ENCODE measurements at places on chromosomes 2 and 18.

- no peak for DNase-seq
Measured at GRCh38 chr18:56559044-56559443, 79.3 kb downstream of the TXNL1 start.

DNA sequence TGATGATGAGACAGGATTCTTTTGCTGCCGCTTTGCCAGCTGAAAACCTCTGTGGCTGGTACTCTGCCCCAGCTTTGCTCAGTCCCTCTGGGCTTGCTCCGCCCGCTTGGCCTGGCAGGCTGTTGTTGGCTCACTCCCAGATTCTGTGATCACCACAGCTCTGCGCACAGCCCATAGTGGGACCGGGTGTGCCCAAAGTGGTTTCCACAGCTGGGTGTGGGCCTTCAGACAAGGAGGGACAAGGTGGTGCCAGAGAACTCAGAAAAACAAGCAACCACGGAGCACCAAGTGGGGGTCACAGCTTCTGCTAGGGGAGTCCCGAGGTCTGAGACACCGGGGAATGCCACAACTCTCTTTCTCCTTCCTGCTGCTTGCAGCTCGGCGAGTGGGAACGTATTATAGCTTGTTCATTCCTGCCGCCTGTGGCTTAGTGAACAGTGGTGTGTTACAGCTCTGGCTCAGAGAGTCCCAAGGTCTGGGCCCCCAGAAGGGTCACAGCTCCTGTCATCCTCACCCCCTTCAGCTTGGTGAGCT, 9.2 kb upstream of the KYNU start:
- DNase-seq, result no peak

DNA sequence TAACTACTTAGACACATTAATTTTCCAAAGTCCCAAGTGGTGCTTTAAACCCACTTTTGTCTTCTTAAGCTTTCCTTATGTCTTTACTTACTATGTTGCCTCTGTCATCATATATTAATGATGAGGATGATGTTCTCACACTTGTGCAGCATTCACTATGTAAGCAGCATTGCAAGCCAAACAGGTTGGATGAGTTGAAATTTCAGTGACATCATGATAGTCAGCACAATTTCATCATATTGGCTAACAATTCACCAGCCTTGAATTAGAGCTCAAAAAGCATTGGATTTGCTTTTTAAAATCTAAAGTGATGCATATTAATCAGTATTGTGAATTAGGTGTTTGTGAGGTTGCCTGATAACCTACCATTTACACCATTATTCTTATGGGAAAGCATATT, 7.7 kb downstream of the APLF start:
- DNase-seq, result no peak

DNA sequence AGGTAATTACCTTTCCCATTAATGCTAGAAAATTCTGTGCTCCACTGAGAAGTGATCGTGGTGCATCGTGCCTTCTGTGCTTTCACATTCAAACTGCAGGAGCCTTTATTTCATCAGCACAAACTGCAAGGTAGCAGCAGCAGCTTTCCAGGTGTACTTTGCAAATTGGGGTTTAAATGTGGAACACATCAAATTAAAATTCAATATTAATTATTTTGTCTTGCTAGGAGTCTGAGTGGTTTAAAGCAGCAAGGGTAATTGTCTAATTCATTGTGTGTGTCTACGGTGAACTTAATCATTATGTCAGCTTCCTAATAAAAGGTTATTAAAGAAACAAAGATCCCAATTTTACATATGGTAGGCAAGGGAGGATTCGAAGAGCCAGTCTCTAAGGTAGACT, 180.8 kb upstream of the ATP5MC3 start:
- no peak for DNase-seq

DNA sequence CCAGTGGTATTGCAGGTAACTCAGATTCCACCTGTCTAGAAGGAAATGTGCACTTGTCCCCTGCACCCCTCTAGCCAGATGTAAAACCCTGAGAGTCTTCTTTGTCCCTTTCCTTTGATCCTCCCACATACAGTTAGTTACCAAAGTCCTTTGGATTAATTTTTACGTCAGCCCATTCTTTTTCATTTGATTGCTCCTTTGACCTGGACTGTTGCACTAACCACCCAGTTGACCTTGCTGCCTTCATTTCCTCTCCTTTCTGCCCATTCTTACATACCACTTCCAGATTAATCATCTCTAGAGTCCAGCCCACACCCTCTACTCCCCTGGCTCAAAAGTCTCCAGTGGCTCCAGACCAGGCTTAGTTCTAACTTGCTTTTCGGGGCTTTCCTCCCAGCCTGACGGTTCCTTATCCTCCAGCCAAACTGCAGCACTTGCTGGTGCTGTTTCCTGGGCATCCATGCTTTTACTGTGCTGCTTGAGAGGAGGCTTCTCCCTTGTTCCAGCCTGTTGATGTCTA, 99.3 kb downstream of the SPTBN1 start:
- no peak for DNase-seq

- no peak for DNase-seq
Measured at GRCh38 chr2:24123922-24124580, 782 bp downstream of the FAM228B start.

DNA sequence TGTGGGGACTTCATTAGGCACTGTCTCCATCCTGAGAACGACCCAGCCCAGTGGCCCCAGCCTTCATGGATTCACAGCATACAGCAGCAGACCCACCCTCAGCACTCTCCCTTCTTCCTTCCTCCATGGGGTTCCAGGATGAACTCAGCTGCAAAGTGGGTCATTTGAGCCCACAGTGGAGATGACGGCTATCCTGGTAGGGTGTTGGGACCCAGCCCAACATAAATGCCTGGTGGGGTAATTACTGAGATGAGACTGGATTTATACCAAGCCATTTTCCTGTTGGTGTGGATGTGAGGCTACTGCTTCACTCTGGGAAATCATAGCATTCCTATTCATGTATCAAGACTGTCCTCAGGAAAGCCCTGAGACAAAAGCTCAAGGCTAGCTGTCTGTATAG, 536.7 kb upstream of the TNP1 start:
- DNase-seq, result no peak

DNA sequence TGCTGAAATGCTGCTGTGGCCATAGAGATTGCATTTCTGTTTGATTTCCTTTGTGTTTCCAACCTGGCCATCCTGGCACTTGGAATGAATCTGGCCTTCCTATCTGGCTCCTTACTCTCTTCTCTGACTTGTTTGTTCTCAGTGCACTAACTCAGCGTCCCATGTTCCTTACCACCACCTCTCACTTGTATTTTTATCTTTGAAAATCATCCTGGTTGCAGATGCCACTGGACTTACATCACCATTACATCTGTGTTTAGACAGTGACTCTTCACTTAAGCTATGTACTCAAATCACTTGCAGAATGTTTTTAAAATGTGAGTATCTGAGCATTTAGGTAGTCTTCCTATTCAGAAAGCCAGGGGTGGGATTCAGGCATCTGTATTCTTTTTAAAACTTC, 239.5 kb downstream of the WDR7 start:
- peak; percentile 73 for DNase-seq

DNA sequence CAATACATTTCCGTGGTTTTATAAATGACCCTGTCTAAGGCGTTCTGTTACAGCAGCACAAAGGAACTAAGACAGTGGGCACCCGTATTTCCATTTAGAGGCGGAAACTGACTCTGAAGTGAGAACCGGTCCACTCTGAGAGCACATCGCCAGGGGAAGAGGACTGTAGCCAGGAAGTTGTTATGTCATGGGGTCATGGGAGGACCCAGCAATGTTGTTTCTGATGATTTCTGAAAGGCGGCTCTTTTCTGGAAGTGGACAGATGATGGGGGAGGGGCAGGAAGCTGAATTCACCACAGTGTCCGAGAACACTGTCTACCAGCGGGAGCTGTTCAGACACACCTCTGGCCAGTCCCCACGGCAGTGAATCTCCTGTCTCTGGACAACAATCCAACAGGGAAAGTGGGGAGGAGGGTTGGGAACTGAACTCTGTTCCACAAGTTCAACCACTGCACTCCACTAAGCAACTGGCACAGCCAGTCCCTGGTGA, 2.1 kb upstream of the LRRFIP1 start:
- DNase-seq, result no peak

GRCh38 chr2:240998995-240999791, 775 bp downstream of the SNED1 start:
- no peak for DNase-seq

DNA sequence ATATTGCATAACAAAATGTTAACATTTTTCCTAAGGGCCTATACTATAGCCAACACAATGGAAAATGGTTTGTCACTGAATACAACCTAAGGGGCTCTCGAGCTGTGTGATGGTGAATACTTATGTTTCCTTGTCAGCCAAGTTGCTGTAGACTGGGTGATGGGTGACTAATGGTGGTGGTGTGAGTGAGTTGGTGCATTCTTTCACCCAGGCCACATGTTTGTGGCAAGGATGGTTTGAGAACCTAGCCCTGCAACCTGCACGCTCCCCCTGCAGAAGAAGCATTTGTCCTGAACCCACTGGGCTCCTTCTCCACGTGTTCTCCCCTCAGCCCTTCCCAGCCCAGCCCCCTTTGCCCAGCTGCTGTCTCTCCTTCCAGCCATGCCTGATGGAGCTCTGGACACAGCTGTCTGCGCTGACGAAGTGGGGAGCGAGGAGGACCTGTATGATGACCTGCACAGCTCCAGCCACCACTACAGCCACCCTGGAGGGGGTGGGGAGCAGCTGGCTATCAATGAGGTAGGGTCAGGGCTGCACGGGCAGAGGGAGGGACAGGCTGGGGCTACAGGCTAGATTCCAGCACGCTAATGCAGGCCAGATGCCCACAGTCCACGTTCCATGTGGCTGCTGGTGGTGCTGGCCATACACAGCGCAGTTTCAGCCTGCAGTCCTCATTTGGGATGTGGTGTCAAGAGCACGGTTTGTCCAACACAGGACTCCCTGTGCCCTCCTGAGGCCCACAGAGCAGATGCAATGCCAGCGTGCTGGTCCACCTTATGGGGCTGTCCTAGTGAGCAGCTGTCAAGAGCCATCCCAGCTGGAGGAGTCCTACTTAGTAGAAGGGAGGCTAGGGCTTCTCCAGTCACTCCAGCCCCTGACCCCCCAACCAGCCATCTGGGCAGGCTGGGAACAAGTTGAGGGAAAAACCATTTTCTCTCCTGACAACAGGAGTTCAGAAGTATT, 65.4 kb downstream of the FAM168B start:
- no peak for DNase-seq

- no peak for DNase-seq
Measured at GRCh38 chr2:11533278-11534070, at the start of gene GREB1. GREB1 (plus strand) TSS chr2:11534045; CDS start chr2:11556615, 22,570 bp downstream.

DNA sequence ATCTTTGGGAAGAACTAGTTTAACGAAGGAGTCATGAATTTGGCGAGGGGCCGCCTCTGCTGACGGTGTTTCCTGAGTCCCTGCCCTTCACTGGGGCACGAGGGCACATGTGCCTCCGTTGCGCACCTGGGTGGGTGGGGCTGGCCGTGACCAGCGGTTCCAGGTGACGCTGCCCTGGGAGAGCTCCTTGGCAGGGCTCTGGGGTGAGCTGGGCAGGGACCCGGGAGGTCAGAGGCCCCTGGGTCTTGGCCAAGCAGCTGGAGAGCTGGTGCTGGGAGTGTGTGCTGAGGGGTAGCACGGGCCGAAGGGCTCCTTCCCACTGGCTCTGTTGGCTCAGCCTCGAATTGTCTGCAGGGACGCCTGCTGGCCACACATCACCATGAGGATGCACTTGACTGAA, 104.6 kb downstream of the RTP5 start:
- no peak for DNase-seq

DNA sequence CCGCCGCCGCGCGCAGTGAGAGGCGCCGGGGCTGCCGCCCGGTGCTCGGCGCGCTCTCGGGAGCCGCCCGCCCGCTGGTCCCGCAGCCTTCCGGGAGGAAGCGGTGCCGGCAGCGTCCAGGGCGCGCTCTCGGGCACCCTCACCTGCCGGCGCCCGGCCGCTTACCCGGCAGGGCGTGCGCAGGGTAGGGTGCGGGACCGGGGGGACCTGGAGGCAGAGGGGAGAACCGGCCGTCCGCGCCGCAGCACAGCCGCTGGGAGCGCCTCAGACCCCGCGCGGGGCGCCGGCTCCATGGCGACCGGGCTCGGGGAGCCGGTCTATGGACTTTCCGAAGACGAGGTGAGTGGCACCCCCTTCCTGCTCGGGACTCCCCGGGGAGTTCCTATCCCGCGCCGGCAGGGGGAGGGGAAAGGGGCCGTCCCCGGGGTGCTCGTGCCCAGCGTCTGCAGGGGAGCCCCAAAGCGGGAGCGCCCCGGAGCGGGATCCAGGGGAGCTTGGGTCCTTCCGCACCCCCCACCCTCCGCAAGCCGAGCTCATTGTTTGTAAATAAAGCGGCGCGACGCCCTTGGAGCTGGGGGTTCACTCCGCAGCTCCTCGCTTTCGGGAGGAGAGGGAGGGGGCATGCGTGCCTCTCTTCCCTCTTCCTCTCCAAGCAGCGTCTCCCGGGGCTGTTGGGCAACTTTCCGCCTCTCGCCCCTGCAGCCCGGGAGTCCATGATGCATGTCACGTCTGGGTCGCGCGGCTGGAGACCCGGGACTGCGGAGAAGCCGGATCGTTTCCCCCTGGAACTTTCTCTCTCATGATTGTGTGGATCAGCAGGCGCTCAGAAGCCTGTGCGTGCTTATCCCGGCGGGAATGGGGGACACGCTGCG, 580 bp downstream of the NEDD4L start:
- DNase-seq, result no peak

GRCh38 chr2:223887127-223887526, 49.7 kb upstream of the AP1S3 start:
- DNase-seq, result no peak

DNA sequence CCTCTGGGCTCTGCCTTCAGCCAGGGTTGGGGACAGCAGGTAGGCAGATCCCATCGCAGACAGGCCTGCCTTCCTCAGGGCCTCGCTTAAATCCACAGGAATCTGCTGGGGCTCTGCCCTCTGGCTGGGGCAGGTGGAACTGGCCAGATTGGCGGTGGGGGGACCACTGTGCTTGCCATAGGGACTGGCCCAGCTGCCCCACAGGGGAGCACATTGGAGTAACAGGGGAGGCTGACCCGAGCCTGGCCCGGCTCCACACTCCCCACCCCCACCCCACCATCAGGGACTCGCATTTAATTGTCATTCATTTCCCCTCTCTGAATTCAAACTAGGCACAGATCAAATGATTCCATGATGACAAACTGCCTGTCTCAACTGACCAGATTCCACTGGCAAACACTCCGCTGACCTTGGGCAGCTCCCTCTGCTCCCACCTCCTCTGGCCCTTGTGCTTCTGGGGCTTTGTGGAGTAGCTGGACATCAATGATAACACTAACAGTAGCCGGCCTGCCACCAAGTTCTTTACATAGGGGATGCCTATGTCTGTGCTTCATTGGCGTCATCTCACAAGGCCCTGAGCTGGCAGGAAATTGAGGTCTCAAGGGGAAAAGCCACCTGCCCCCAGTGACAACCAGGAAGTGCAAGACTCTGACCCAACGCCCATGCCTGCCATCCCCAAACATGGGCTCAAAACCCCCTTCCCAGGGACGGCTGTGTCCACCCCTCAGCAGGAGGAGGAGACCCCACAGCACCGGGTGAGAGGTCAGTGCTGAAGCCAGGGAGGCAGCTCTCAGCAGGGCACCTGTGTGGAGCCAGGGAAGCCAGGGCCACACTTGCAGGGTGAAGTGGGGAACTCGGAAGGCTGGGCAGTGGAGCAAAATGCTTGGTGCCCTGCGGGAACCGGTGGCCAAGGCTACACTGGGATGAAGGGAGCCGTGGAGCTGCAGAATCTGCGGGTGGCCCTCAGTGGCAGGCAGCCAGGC, 2.1 kb upstream of the B3GNT7 start:
- DNase-seq, result no peak

Data from AG04450 (cell line).